ENCODE measurements at places on chromosomes 1 and 21.

DNA sequence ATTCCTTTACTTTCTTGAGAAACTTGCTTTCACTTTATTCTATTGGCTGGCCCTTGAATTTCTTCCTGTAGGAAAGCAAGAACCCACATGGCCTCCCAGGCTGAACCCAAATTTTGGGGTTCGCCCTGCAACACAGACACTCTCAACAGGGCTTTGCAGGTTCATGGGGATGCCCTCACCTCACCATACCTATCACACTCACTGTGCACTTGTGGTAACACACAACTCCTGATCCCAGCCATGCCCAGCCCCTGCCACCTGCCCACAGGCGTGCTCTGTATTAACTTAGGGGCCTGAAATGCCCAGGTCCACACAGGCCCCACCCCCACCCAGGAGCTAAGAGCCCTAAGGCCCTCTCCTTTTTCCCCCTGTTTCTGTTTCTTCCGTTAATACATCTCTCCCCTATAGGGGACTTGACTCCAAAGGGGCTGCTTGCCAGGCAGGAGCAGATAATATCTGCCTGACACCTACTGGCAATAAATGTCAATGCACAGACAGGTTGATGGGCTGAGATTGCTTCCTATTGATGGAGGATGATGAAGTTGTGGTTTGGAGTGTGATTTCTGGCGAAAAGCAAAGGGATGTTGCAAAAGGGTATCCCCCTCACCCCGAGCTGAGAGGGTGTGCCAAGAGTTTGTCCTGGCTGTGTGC, 171.5 kb downstream of the AJAP1 start:
- DNase-seq: no peak

DNA sequence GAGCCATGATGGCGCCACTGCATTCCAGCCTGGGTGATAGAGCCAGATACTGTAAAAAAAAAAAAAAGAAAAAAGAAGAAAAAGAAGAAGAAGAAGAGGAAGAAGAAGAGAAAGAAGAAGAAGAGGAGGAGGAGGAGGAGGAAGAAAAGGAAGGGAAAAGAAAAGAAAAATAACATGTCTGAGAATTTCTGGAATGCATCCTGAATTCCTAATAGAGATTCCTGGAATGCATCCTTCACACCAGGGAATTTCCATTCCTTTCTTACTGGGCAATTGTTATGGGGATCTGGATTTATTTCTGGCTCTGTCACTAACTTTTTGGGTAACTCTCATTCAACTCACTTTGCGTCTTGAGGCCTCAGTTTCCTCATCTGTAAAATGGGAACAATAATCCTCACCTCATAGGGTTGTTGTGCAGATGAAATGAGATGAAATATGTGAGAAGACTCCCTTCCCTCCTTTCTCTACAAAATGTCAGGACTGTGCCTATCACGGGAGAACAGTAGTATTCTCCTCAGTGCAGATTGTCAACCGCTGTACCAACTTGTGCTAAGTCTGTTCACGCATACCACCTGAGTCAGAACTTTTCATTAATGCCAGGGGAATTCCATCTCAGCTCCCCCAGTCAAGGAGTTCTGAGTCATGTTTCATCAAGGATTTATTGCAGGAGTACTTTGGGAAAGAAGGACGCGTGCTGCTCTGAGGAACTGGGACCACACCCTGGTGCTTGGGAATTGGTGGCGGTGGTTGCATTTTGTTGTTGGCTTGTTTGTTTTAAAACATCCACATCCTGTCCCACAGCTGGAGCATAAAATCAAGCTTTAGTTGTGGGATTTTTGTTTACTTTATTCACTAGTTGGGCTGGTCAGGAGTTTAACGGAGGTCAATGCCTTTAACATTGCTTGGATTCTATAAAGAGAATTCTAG, 42.4 kb upstream of the ROR1 start:
- peak; percentile 87 for DNase-seq

GRCh38 chr1:212234431-212235395, 50.5 kb upstream of the PPP2R5A start:
- peak; percentile 76 for DNase-seq

DNA sequence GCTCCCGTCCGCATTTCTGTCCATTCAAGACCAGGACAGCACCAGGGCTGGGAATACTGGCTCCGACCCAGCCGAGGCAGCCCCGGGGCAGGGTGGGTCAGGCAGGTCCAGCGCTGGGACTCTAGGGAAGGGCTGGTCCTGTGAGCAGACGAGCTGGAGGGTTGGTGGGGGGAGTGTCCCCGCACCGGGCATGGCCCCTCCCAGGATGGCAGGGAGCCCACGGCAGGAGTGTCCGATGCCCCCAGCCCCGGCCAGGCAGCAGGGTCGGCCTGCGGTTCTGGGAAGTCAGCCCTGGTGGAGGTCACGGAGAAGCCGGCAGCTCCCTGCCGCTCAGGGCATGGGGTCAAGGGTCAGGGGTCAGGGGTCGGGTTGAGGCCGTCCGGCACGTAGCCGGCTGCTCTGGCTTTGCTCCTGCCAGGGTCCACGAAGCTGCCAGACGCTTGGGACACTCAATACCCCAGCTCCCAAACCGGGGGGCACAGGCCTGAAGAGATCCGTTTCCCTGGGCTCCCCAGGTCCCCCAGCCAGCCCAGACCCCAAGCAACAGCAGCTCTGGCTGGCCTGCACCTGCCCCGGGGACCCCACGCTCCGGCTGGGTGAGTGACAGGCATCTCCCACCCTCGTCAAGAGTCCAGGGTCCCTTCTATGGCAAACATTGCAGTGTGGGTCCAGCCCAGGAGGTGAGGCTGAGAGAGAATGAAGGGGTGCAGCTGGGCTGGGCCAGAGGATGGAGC, 6.7 kb downstream of the C1QTNF12 start:
- no peak for DNase-seq

GRCh38 chr1:58774027-58774426, 9.8 kb downstream of the JUN start:
- no peak for DNase-seq

Measured in HS-5 (cell line).